Right ventricle myocardium superior (tissue), 1 donor: ENCODE measurements at places on chromosomes 12 and 14. TPM values are rescaled to one million over a fixed set of nuclear protein-coding genes. Genes with fewer than 3 reads are reported as not detected.

Gene KRT6A
- total RNA-seq = not detected

GRCh38 chr12:93413064-93413463 lies 28.7 kb downstream of the UBE2N start:
- DNase-seq = no peak

DNA sequence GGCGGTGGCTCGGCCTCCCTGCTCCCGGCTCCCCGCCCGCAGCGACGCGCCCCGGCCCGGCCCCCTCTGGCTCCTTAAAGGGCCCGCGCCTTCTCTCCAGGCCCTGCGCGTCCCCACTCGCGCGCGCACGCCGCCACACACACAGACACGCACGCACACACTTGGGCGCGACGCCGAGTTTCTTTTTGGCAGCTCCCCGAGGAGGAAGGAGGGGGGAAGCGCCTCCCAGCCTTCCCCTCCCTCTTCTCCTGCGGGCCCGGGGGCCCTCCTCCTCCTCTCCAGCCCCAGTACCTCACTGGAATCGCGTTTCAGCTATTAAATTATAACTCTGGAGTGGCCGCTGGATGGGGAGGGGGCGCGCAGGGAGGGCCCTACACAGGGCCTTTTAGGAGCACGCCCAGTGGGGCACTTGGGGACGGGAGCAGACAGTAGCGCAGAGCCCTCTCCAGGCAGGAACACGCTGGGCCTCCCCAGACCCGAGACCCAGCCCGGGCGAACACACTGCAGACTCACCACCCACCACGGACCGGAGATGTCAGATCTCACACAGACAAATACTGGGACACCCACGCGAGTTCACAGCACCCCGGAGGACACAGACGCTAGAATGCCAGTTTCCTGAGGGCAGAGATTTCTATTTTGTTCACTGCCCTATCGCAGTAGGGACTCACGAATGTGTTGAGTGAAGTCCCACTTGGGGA lies 411 bp upstream of the NCOR2 start:
- peak; percentile 98 for DNase-seq

- no peak for DNase-seq
These were observed 26.9 kb downstream of the C12orf42 start for GRCh38 chr12:103468837-103469236.

Gene SPTB
- total RNA-seq = 70.8 TPM

- no peak for DNase-seq
These were observed 709.2 kb downstream of the TMEM121 start for GRCh38 chr14:106235356-106236159.

- peak; percentile 43 for DNase-seq
These were observed 53.8 kb downstream of the GALNT9 start for GRCh38 chr12:132275631-132276030.

DNA sequence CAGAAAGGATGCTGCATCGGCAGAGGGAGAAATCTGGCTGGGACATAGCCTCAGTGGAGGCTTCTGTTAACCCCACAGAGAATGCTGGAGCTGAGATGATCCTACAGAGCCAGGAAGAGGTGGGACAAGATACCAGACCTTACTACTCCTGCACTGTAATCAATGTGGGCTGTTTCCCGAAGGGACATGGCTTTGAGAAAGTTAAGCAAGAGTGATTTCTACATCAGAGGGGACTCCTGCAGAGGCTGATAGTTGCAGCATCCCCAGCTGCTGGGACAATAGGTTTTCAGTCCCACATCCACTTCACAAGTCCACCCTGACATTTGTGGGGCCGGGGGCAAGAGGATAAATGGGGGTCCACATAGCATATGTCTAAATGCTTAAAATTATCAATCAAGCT lies 22.5 kb upstream of the CMKLR1 start:
- no peak for DNase-seq

DNA sequence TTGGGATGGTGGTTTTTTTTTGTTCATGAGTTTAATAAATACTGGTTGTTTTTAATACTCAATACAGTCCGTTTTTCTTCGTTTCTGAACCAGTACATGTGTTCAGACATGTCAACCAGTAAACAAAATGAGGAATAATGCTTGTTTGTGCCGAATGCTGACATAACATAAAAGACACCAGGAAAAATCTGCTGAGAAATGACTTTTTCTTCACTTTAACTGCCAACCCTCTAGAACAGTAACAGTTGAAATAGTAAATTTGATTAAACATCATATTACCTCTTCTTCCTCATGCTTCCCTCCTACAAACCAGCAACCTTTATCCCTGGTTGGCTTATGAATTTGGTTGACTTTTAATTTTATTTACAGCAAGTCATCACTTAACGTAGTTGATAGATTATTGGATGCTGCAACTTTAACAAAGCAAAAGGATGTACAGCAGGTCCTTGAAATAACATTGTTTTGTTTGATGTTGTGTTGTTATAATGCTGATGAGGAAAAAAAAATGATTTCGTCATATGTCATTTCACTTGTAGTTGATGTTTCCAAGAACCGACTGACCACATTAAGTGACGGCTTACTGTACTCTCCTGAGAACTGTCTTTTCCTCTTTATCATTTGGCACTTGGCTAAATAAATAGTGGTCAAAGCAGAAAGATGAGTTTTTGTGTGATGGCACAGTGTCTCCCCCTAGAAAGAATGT lies 340.5 kb downstream of the TMTC2 start:
- no peak for DNase-seq

DNA sequence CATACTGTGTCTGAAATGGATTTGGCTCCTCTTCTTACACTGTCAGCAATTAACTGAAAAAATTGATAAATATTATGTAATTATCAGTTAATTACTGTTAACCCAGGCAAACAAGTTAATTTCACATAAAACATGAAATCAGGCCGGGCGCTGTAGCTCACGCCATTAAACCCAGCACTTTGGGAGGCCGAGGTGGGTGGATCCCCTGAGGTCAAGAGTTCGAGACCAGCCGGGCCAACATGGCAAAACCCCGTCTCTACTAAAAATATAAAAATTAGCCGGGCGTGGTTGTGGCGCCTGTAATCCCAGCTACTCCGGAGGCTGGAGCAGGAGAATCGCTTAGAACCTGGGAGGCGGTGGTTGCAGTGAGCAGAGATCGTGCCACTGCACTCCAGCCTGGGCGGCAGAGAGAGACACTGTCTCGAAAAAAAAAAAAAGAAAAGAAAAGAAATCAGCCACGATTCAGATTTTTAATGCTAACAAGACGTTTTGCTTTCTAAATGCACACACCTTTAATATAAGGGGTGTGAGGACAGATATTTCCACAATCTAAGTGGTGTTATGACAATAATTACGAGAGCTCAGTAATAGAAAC lies 473 bp upstream of the TMEM19 start:
- no peak for DNase-seq

- no peak for DNase-seq
These were observed 336.4 kb upstream of the FBXO33 start for GRCh38 chr14:39768589-39768988.

DNA sequence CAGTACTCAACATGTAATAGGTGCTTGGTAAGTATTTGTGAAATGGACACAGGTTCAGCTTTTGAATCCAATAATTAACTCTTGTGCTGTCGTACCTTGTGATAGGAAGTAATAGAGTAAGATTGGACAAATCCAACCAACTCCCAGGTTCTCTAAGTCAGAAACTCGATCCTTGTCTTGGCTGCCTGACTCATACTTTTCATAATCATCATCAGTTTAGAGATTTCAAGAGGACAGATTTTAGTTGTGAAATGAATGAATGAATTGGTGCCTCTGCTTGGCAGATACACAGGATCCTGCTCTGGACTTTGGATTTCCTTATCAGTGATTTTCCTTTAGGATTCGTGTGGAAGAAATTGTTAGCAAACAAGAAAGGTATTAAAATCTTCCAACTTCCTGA lies 1145.2 kb downstream of the AACS start:
- no peak for DNase-seq

Gene INHBC
- total RNA-seq = not detected

Gene FOXG1
- not detected for total RNA-seq

DNA sequence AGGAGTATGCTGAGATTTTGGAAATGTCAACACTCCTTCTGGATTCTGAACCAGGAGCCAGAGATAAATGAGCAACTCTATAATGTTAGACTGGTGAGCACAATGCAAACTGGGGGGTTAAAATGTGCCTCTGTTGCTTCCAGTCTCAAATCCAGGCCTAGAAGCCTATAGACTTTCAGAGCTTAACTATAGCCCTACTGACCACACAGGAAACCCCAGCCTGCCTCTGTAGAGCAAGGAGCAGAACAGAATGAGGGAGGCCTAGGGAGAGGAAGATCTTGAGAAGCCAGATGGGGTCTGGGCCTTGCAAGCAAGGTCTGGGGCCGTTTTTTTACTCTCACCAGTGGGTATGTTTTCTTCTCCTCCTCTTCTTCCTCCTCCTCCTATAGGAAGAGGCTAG lies 225.4 kb upstream of the KITLG start:
- no peak for DNase-seq

DNA sequence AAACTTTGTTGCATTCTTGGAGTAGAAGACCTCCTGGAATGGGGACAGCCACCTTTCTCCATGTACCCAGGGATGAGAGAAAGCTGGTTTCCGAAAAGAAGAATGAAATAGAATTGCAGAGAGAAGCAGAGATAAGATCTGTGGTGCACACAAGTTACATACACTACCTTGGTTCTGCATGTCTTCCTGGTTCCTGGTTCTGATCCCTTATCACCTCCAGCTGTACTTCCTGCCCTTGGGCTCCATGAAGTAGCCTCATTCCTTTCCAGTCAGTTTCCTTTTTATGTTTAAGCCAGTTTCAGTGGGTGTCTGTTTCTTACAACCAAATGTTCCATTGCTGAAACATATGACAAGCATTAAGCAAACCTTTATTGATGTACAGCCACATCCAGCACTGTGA lies 69.3 kb downstream of the FBXW8 start:
- DNase-seq = no peak

- DNase-seq = peak; percentile 54
These were observed 18.0 kb upstream of the DYRK2 start for GRCh38 chr12:67630373-67631088.

DNA sequence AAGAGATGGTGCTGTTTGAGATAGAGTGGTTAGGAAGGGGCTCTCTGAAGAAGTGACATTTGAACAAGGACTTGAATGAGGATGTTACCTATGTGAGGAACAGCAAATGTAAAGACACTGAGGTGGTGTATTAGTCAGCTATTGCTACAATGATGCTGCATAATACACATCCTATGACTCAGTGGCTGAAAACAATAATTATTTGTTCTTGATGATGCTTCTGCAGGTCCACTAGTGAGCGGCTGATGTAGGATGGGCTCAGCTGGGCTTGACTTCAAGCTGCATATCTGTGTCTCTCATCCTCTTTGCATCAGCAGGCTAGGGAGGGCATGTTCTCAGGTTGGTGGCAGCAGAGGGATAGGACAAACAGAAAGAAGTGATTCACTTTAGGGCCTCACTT lies 21.4 kb upstream of the CLMN start:
- DNase-seq = no peak

- DNase-seq = peak; percentile 49
These were observed 42.6 kb upstream of the MED13L start for GRCh38 chr12:116319898-116320621.

DNA sequence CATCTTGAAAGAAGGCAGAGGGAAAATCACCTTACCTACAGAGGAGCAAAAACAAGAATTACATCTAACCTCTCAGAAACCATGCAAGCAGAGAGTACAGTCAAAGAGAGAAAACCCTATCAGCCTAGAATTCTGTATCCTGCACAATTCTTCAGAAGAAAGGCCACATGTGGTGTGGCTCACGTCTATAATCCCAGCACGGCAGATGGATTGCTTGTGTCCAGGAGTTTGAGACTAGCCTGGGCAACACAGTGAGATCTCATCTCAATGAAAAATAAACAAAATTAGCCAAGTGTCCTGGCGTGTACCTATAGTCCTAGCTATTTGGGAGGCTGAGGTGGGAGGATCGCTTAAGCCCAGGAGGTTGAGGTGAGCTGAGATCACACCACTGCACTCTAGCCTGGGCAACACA lies 48.2 kb downstream of the ATF7 start:
- DNase-seq = no peak

- peak; percentile 67 for DNase-seq
These were observed 231.1 kb downstream of the CACNA1C start for GRCh38 chr12:2283916-2284315.

GRCh38 chr12:70078161-70078560 lies 165.1 kb upstream of the CNOT2 start:
- no peak for DNase-seq

Gene KERA
- total RNA-seq = not detected

Gene LRRC9
- total RNA-seq = not detected

Gene OASL
- total RNA-seq = 0.35 TPM

DNA sequence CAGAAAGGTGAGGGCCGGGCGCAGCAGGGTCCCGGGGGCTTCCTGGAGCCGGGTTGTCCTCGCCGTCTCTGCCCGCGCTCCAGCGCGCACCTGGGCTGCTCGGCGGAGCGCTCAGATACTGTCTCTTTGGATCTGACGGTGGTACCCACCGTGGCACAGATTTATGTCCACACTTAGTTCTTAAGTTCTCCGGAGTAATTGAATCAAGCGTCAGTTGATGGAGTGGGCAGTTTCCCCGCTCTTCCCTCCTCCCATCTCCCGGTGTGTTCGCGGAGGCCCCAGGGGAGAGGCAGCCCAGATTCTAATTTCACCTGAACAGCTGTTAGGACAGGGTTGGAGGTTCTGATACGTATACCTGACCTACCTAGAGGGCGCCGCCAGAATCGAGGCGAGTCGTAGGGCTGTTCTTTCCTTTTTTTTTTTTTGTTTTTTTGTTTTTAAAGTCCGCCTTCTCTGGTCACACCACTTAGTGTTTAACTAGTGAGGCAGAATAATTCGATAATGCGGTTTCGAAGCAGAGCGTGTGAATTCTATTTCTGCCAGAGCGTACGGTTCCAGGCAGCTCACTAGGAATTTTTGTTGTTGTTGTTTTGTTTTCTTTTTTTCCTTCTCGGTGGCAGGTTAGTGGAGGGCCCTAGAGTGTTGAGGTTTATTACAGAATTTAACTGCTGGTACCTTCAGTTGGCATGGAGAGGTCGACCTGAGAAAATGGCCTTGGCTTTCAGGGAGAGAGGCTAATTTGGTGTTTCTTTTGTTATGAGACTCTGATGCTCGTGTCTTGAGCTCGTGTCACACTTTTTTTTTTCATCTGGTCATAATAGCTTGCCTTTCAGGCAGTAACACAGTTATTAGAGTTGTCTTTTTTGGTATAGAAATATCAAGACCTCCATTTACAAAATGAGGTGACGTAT lies 22.3 kb upstream of the GNS start:
- no peak for DNase-seq

- DNase-seq = no peak
These were observed 73.9 kb downstream of the ANO4 start for GRCh38 chr12:100868487-100868886.
